ENCODE measurements at places on chromosomes 1 and 21.

DNA sequence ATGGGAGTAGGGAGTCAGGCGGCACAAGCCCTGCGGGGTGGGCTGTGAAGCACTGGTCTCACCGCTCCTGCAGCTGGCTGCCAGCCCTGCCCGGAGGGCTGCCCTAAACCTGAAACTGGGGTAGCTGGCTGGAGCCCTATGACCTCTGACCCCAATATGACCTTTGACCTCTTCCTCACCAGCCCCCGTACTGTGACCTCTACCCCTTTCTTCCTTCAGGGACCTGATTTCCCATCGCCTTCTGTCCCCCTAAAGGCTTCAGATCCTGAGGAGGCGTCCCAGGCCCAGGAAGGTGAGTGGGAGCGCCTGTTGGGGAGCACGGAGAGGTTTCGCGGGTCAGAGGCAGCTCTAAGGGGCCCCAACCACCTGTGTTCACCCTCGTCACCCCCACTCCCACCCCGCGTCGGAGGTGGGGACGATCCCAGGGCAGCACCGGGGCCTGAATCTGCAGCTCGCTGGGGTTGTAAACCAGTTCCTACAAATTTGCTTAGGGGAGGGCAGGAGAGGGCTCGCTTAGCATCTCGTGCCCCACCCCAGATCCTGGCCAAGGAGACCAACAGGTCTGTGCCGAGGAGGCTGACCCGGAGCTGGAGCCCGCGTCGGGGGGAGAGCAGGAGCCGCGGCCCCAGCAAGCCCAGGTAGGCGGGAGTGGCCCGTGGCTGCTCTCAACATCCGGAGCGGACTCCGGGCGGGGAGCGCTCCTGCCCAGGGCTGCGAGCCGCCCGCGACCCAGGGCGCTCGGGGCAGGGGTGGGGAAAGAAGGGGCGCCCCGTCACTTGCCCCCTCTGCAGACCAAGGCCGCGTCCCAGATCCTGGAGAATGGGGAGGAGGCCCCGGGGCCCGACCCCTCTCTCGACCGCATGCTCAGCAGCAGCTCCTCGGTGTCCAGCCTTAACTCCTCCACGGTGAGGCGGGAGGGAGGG lies 7.3 kb downstream of the SYTL1 start:
- DNase-seq, result no peak

GRCh38 chr1:157595356-157595755 lies 2.5 kb downstream of the FCRL4 start:
- DNase-seq, result no peak

DNA sequence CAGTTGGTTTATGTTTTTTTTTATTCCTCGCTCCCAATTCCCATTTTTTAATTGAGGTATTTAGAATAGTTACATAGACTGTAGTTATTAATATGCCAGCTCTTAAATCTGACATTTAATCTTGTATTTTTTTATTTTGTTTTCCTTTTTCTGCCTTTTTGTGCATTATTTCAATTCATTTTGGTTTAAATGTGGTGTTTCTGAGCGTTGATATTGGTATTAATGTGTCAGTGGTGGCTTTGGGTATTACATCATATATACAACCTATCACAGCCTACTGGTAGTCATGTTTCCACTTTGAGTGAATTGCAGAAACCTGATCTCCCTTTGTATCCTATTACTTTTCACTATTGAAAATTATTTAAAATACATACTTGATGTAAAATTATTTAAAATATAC lies 1027.3 kb downstream of the KCNT2 start:
- DNase-seq, result no peak

DNA sequence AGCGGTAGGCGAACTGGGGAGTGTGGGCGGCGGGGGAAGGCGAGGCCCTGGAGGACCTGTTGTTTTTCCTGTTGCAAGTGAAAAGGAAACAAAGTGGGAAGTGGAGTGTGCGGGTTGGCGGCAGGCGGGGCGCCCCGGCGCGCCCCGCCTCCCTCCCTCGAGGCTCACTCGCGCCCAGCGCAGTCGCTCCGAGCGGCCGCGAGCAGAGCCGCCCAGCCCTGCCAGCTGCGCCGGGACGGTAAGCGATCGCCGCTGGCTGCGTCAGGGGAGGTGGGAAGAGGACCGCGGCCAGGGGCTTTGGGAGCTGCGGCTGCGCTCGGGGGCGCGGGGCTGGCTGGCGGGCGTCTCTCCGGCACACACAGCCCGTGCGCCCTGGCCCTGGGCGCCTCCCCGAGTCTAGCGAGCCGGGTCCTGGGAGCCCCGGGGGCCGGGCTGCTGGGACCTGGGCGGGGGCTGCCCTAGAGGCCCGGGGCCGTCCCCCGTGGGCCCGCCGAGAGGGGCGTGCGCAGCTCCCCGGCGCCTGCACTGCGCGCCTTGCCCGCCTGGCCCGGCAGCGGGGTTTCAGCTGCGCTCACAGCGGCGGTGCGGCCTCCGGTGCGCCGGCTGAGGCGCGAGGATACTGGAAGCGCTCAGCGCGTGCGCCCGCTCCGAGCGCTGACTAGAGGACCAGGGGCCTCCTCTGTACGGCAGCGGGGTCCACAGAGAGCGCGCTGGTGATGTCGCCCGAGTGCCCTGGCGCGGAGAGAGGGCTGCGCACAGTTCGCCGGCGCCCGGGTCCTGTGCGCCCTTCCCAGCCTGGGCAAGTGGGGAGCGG lies at the start of gene PIK3CD:
Gene PIK3CD, plus strand, starts transcription at position 167 of the 814 bp plus-strand sequence. CDS start 58,725 bp downstream, outside the sequence.
- no peak for DNase-seq

DNA sequence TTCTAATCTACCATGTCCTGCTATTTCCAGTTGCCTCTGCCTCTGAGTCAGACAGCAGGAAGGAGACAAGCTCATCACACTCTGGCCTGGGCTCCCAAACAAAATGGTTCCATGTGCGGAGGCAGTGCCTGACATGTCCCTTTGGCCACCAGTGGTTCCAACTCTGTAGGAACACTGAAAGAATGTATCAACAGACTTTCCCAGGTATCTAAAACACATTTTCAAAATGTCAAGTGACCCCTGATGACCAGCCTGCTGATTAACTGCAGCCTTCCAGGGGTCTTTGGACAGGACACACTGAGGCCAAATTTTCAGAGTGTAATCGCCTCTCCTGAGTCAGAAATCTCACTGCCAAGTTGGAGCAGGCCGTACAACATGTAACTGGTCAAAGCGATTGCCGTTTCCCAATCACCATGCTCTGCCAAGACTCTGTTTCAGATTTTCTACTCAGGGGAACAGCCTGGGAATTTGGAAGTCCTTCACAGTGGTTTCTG lies 172.7 kb downstream of the TPR start:
- no peak for DNase-seq

DNA sequence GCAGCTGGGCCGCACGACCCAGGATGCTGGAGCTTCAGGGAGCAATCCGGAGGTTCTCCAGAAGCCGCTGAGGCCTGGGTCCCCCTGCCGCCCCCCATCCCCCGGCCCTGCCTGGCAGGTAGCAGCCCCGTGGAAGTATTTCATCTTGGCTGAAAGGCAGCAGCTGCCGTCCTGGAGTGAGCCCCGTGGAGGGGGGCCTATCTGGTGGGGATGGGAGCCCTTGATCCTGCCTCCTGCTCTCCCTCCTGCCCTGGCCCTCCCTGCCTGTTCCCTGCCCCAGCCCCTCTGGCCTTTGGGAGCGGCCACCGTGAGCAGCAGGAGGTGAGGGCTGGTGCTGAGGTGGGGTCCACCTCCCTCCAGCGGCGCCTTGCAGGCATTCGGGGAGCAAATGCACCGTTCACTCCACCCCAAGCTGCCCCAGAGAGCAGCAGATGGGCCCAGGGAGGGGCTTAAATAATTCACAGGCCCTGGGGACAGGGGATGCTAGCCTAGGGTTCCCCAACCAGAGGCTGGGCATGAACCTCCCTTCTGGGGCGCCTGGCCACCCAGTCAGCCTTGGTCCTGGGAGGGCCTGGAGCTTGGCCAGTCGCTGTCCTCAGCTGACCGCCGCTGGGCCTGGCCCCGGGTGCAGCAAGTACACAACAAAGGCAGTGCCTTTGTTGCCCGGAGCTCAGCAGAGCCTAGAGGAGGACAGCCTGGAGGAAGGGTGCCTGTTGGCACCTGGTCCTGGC lies 23.7 kb upstream of the PLCH2 start:
- no peak for DNase-seq

GRCh38 chr1:207069858-207070506 lies 16.9 kb downstream of the PFKFB2 start:
- DNase-seq, result no peak

- no peak for DNase-seq
These were observed 115.1 kb downstream of the RHOU start for GRCh38 chr1:228850141-228851100.

GRCh38 chr1:2637442-2638145 lies 4.8 kb upstream of the MMEL1 start:
- DNase-seq, result no peak

GRCh38 chr1:184696403-184696802 lies 58.3 kb downstream of the EDEM3 start:
- no peak for DNase-seq

GRCh38 chr1:198903621-198904020 lies 264.8 kb downstream of the PTPRC start:
- DNase-seq, result no peak

DNA sequence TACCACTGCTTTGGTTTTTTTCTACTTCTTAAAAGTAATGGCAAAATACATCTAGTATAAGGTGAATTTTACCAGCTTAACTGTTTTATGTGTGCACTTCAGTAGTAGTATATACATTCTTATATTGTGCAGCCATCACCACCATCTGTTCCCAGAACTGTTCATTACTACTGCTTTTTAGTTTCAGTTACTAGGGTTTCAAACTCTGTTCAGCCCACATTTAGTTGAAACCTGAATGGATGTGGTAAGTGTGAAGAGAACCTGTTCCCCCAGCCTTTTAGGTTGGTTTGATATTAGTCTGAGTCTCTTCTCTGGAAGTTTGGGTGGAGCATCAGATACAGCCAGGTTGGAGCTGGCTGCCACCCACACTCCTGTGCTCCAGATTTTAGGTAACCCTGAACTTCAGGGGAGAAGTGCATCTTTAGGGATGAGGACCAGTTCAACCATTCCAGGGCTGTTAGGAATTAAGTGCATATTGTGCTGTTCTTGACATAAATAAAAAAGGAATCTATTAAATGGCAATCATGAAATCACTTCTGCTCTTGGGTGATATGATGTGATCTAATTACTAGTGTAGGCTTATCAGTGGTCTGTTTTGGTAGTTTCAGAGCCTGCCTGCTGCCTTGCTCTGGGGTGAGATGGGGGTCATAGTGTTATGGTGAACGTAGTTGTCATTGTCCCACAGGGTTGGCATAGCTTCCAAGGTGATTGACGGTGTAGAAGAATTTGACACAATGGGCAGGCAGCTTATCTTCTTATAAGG lies 32.1 kb downstream of the URB2 start:
- DNase-seq, result no peak
